Left kidney (tissue), 8 donors: ENCODE measurements at places on chromosomes 6 and 20. TPM values are rescaled to one million over a fixed set of nuclear protein-coding genes. Genes with fewer than 3 reads are reported as not detected.
A peak's percentile ranks its signal among the peaks of the same experiment; 100 is the strongest.

The MUC21 gene
- polyA plus RNA-seq = not detected

The PKIB gene
- 1.3 TPM for polyA plus RNA-seq

The MYB gene
- 5.7 TPM for polyA plus RNA-seq

The SLC17A3 gene
- 1.3 TPM for polyA plus RNA-seq

The SLC32A1 gene
- polyA plus RNA-seq = 1.6 TPM

The SCUBE3 gene
- 63.6 TPM for polyA plus RNA-seq

DNA sequence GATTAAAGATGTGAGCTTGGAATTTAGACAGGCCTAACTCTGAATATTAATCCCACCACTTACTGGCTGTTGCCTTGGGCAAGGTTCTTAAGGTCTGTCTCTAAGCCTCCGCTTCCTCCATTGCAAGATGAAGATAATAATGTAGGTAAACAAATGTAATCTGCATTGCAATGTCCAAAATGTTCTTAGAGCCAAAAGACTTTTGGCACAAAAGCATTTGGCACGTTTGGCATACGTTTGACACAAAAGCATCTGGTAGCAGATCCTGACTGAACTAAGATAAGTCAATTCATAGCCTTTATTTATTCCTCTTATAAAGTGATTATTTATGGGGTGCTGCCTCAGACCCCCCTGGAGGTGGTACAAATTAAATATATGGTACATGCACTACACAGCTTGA, 229.9 kb upstream of the STXBP5 start:
- DNase-seq = no peak

GRCh38 chr6:43575105-43575771, 600 bp downstream of the XPO5 start:
- DNase-seq = peak; percentile 26

GRCh38 chr20:34753706-34754461, 49.7 kb downstream of the TP53INP2 start:
- no peak for DNase-seq

GRCh38 chr20:23160536-23161243, 74.6 kb upstream of the CD93 start:
- DNase-seq = no peak

GRCh38 chr6:85468326-85468725, 18.4 kb downstream of the NT5E start:
- DNase-seq = no peak

- DNase-seq = no peak
Observed at GRCh38 chr20:35629427-35630145, 14.0 kb downstream of the SPAG4 start.

DNA sequence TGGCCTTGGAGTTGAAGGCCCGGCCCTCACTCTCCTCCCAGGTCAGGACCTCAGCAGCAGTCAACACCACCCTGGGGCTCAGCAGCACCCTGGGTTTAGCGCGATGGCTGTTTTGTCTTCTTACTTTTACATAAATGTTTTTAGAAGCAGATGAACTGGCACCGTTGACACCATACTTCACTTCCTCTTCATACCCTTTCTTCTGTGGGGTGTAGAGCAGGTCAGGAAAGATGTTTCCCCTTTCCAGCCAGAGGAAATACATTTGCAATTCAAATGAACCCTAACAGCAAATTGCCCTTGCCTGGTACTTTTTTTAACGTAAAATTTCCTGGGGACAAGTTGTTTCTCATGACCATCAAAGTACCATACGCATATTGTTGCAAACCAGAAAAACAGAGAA, 54.7 kb upstream of the SNX9 start:
- DNase-seq = no peak

DNA sequence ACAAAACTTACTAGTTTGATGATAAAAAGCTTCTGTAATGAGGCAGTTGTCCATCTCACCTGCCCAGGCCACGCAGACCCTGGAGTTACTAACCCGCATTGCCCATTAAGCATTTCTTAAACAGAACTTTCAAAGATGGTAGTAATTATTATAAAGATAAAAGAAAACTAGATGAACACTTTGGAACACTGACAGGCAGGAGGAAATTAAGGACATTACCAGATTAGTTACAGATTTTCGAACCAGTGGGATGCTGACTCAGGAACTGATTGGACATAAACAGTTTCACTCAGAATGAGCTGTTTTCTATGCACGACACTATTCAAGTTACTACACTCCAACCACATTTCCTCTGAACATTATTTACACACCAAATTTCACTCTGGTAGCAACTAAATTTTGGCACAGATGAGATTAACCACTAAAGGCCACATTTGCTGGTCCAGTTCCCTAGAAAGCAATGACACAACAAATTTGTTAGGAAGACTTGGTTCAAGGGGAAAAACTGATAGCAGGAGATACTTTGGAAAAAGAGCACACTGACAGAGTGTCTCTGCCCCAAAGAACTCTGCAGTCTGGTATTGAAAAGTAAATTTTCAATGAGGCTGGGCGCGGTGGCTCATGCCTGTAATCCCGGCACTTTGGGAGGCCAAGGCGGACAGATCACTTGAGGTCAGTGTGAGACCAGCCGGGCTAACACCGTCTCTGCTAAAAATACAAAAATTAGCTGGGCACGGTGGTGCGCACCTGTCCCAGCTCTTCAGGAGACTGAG, 3.0 kb downstream of the ROMO1 start:
- no peak for DNase-seq

GRCh38 chr6:149483849-149484655, 762 bp downstream of the ZC3H12D start:
- no peak for DNase-seq

DNA sequence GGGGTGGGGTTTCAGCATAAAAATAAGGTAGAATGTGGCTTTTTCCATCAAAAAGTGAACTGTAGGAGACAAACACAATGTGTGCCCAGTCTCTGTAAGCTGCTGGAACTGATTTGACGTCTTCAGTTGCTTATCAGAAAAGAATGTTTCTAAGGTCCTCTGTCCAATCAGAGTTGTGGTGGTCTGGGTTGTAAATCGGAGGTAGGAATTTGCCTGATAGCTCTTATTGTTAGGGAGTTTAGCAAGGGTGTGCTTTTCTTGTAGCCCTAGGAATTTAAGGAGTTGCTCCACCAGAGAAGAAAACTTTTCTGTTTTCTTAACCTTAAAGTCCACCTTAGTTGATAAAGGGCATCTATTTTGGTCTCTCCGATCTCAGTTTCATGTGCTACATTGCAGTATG, 10.4 kb upstream of the SSTR4 start:
- DNase-seq = no peak

- DNase-seq = no peak
Observed at GRCh38 chr20:11852811-11853210, 64.9 kb upstream of the BTBD3 start.

DNA sequence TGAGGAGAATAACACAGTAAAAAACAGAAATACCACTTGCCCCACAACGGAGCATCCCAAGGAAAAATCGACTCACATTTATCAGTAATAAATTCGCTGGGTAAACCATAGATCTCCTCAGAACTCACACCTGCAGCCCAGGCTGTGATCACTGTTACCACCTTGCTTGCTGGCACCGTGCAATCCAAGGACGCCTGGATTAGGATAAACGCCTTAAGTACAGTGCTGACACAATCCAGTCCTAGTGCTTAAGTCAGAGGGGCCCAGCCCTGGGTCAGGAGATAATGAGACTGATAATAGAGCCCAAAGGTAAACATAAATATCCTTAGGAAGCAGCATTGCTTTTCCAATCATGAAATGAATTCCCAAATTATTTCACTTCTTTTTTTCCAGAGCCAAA, 62.5 kb downstream of the EPB41L2 start:
- DNase-seq = no peak

DNA sequence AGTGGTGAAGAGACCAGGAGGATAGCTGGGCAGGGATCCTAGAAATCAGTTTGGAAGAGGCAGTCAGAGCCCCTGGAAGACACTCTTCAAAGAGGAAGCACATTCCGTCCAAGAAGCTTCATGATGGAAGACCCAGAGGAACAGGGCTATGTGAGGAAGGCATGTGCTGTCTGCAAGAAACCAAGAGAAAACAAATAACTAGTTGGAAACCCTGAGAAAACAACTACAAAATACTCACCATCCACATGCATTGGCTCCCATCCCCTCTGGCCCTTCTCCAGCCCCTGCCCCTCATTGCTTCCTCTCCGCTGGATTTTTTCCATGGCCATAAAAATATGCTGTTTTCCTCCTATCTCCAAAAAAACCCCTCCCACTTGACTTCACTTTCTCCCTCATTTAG, 40.9 kb upstream of the SMOC2 start:
- no peak for DNase-seq
